ENCODE measurements at places on chromosomes 4 and X.

GRCh38 chr4:110196871-110197528, 1.4 kb downstream of the ELOVL6 start:
- no peak for DNase-seq

GRCh38 chr4:100841911-100842310, 324.1 kb upstream of the EMCN start:
- no peak for DNase-seq

GRCh38 chrX:109952985-109953905, 49.7 kb upstream of the TMEM164 start:
- no peak for DNase-seq

GRCh38 chrX:40108162-40108958, 10.6 kb upstream of the BCOR start:
- DNase-seq: no peak

- DNase-seq: no peak
These were observed 139.7 kb downstream of the MAPK10 start for GRCh38 chr4:86220121-86220520.

DNA sequence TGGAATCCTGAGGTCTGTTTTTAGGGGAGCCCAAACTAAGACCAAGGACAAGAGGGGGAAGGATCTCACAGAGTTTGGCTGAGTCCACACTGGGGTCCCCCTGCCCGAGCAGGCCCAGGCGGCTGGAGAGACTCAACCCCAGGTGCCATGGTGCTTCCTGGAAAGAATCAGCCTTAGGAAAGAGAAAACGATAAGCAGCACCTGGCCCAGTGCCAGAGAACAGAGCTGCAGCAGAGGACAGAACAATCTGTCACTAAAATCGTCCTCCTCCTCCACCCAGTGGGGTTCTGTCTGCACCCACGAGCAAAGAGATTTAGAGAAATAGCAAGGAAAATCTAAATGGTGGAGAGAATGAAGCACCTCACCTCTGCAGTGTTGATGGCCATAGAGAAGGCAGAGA, 470.5 kb downstream of the BCOR start:
- DNase-seq: no peak

DNA sequence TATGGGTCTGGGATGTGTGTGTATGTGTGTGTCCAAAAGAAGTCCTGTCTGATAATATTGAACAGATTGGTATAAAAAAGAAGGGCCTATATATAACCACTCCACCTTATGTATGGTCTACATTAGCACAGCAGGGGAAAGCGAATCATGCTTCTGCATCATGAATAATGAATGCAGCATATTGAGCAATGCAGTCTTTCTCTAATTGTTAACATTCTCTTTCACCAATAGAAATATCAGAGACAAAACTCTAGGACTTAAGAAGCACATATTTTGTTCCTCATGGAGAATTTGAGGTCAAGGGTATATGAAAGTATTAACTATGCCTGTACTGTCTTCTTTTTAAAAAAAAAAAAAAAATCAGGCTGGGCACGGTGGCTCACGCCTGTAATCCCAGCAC, 264.3 kb upstream of the NOCT start:
- no peak for DNase-seq

GRCh38 chr4:100017637-100018310, 67.7 kb upstream of the H2AZ1 start:
- no peak for DNase-seq

- no peak for DNase-seq
These were observed 221.3 kb downstream of the GPAT3 start for GRCh38 chr4:83757121-83757621.

DNA sequence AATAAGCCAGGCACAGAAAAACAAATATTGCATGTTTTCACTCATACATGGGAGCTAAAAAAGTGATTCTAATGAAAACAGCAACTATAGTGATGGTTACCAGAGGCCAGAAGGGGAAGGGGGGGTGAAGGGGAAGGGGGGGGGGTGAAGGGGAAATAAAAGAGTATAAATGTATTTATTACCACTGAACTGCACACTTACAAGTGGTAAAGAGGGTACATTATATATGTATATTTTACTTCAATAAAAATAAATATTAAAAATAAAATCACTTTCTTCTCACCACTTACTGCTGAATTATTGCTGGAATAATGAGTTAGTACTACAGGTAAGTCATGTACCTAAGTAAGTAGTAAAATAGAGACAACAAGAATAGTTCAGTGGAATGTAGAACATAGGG, 2.1 kb upstream of the VCX3B start:
- DNase-seq: no peak

DNA sequence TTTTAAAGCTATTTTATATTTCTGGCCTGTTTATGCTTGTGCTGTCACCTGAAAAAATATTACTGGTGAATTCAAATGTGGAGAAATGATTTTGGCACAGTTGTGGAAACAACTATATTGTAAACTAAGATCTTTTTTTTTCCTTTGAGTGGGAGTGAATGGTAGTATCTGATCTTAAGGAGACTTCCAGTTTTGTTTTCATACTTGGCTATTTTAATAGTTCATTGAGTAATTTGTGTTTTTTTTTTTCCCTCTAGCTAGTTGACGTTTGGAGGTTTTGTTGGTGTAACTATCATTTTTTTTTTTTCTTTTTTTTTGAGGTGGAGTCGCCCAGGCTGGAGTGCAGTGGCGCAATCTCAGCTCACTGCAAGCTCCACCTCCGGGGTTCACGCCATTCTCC, 10.5 kb downstream of the STAG2 start:
- no peak for DNase-seq

- DNase-seq: no peak
These were observed 35.0 kb upstream of the CDKN2AIP start for GRCh38 chr4:183409483-183409882.

DNA sequence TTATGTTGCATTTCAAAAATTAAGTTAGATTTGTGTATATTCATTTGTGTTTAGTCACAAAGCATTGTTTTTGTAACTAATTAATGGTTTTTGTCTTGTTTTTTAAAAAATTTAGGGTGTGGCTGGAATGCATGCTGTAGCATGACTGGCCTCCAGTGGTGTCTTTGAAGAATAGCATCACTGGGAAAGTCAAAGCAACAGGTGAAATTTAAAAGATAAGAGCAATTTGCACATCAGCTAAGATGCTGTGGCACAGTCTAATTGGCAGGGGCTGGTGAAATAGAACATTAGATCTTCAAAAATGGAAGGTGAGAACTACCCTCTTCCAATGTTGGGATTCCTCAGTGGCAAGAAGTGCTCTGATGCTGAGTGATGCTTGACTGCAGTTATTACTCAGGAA, 45.3 kb downstream of the ANK2 start:
- no peak for DNase-seq

DNA sequence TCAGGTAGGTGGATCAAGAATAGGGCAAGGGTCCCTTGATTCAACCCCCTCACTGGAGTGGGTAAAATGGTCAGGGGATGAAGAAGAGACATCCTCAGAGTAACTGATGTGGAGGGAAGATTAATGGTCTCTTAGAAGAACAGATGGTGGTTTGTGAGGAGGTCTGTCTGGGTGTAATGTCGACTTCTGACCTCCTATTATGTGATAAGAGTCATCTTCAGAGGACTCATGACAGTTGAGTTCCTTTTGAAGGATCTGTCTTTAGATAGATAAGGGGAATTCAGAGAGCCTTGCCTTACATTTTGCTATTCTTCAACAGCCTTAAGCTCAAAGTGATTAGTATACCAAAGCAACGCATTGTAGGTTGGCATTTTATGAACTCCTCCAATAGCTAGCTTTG, 27.1 kb upstream of the MAGEA8 start:
- DNase-seq: no peak

- DNase-seq: no peak
These were observed 97.8 kb upstream of the GPC4 start for GRCh38 chrX:133513123-133513522.

GRCh38 chrX:132876523-132877338, 81.7 kb downstream of the HS6ST2 start:
- no peak for DNase-seq

DNA sequence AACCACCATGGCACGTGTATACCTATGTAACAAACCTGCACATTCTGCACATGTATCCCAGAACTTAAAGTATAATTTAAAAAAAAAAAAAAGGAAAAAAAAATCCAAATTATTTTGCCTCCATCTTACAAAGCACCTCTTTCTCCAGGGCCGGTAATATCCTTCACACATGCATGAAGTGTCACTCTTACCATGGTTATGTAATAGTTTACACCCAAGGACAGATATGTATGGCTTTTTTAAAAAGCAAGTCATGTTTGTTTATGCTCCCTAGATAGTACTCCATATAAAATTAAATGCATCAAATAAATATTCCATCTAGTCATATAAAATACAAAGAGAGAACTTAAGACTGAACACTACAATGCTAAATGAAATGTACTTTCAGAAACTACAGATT, 22.5 kb downstream of the CHIC2 start:
- DNase-seq: no peak

DNA sequence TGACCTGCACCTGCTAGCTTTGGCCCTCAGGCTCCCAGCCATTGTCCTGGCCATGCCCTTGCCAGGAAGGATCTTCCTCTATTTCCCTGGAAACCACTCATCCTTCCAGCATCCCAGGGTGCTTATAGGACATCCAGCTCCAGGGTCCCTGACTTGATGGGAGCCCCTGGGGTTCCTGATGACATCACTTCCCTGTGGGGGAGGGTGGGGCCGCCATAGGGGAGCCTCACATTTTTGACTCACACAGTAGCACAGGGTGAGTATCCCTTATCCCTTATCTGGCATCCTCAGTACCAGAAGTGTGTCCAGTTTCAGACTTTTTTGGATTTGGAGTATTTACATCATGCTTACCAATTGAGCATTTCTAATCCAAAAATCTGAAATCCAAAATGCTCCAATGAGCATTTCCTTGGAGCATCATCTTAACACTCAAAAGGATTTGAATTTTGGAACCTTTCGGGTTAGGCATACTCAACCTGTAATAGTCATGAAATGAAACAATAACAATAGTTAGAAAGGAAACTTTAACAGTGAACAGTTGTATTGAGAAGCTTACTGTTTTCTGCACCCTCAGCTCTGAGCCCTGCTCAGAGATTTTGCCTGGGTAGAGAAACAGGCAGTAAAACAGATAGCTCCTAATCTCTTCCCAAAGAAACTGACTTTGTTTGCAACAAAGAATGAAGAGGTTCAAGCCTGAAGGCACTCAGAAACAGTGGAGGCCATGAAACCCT, 22.1 kb downstream of the TNIP2 start:
- DNase-seq: no peak

GRCh38 chr4:60962286-60962685, 237.8 kb upstream of the ADGRL3 start:
- no peak for DNase-seq

Measured in vagina (tissue), 2 donors.